Stimulated activated CD4-positive, alpha-beta T cell treated with anti-CD3 and anti-CD28 coated beads, Interleukin-4, amount 100 ng/mL, for 4 hours (primary cell): ENCODE measurements at places on chromosomes 11 and 22.

DNA sequence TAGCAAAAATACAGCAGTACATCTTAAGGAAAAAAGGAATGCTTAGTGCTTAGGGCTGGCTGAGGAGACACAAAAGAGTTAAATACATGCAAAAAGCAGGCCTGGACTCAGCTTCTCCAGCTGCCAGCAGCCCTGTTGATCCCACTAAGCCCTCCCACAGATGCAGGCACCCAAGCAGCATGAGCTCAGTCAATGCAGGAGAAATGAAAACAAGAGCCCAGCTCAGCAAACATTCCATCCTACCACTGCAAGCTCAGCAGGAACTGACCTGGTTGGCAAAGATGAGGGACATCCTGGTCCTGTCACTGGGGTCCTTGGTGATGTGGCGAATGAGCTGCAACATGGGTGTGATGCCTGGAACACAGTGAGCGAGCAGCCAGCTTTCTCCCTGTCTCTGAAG lies 5.8 kb downstream of the CYB5R2 start:
- no peak for DNase-seq

- DNase-seq: no peak
These were observed 67.9 kb downstream of the DCUN1D5 start for GRCh38 chr11:103024086-103024485.

DNA sequence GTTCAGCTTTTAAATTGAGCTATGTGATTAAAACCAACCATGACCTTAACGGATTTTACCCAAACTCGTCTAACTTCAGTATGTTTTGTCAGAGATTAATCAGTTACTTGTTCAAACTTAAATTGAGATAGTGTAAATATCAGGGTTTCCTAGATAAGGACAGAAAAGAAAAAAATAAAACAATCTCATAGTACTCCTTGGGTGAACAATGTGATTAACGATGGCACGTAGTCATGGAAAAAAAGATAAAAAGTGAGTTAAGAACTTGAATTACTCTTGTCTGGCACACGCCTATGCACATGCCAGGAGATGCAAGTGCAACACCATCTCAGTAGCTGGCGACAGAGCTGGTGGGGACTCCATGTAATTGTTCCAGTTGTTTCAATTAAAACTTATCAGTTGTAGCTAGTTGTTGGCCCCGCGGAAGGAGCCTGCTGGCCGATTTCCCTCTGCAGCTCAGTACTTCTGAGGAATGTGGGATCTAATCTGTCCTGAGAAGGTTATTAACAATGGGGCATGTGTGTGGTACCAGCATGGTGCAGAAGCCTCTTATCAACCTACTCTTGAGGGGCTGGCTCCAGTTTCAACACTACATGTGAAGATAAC lies 3.0 kb downstream of the RASSF10 start:
- DNase-seq: no peak

- no peak for DNase-seq
These were observed 39.9 kb downstream of the BMAL1 start for GRCh38 chr11:13317293-13318080.

DNA sequence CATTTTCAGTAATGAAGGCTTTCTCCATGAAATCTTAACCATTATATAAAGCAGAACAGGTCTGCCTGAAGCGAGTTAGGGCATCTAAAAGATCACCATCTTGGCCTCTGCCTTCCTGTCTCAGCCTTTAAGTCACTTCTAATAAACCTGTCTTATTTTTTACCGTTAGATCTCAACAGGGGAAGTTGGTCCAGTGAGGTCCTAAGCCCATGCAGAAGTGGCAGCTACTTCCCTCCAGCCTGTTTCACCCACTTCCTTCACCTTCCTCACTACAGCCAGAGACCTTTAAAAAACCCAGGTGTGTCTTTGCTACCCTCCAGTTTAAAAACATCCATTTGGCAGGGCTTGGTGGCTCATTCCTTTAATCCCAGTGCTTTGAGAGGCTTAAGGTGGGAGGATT lies 14.1 kb upstream of the LIPT2 start:
- no peak for DNase-seq

GRCh38 chr11:40401132-40401853 lies 1058.2 kb downstream of the LRRC4C start:
- no peak for DNase-seq

DNA sequence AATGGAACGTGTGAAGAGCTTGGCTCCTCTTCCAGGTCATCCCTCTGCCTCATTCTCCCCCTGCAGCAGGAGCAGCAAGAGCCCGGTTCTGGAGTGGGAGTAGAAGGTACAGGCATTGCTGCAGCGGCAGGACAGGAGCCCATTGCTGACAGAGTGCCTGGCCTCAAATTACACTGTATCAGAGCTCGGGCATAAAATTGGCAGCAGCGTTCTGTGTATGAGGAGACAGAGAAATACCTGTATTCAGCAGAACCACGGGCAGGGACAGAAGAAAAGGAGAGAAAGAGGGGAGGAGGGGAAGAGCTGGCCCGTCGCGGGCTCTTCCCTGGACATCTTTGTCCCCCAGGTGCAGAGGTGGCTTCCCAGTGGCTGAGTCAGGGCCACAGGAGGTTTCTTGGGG lies 2.6 kb upstream of the NCF4 start:
- DNase-seq: no peak

- no peak for DNase-seq
These were observed 51.4 kb upstream of the SHISAL1 start for GRCh38 chr22:44363980-44364750.

DNA sequence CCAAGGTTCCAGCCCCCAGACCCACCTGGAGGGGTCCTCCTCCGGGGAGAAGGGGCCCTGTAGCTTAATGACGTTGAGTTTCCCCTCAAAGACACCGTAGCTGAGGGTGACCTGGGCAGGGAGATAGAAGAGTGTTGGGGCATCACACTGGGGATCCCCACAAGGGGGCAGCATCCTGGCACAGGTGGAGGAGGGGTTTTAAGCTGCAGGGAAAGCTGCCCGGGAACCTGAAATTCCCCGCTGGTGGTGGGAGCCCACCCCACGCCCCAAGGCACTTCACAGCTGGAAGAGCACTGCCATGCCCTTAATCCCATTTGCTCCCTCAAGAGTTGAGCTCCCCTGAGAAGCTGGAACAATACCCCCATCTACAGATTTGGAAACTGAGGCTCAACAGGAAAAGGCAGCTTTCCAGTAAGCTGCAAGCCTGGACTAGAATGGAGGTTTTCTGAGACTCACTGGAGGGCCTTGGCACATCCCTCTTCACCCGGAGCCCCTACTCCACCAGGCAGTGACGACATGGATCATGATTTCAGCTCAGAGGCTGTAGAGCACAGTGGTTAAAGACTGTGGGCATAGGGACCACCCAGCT lies 13.7 kb downstream of the MFNG start:
- DNase-seq: peak; percentile 30

- no peak for DNase-seq
These were observed 42.5 kb downstream of the SFI1 start for GRCh38 chr22:31538815-31539214.

DNA sequence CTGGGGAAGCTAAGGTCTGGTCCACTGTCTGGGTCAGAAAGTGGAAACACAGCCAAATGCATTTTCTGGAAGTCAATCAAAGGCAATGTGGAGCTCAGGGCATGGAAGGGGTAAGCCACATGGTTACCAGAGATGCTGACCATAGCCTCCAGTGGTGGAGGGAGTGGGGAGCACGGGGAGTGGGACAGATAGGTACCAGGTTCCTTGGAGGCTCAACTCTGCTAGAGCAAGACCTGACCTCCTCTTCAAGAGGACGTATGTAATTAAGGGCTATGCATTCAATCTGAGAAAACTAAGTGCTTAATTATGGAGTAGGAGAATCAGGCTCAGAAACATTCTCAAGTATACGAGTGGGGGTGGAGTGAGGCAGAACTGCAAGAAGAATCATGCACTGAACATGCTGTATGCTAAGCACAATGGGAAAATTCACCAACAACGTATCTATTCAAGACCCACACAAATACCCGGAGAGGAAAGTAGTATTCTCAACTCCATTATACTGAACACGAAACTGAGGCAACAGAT lies 65.2 kb upstream of the PHOX2A start:
- DNase-seq: no peak

- DNase-seq: no peak
These were observed 50.5 kb upstream of the PARVG start for GRCh38 chr22:44130076-44130711.

DNA sequence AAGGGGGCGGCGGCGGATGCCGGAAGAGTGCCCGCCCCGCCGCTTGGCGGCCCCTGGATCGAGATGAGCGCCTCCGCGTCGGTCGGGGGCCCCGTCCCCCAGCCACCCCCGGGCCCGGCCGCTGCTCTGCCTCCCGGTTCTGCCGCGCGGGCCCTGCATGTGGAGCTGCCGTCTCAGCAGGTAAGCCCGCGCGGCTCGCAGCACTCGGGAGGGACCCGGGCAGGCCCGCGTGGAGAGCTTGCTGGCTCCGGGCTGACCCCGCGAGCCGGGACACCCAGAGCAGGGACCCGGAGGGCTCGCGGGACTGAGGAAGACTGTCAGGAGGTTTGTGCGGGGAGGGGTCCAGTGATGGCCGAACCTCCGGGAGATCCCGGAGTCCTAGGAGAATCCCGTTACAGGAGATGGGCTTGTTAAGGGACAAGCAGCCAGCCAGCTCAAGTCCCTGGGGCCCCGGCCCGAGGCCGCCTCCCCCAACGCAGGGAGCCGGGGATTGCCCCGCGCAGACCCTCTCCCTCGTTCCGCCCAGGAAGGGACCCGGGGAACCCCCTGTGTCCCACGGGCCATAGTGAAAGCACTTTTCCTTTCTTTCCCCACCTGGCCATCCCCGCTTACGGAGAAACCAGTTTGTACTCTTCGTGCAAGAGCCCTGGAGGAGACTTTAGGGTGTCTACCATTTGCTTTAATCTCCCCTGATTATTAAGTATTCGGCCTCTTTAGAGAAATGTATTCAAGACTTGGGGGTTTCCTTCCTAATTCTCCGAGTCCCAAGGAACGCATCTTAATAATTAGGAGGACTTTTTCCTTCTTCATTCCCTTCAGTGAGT lies 547 bp downstream of the UVRAG start:
- peak; percentile 30 for DNase-seq

- no peak for DNase-seq
These were observed 8.2 kb downstream of the CFL1 start for GRCh38 chr11:65849771-65850216.

DNA sequence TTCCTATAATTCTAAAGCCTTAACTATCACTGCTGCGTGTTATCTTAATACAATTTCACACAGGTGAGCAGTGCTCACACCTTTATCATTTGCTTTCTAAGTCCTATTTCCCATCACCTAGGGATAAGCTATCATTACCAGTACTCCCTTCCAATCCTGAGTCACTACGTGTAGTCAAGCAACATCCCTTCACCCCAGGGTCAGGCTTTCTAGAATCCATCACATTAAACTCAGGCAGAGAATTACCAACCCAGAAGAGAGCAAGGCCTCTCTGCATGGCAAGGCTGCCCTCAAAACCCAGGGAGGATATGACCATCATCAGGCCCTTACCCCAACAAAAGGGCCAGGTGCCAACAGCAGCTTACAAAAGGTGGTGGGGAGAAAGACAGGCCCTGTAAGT lies 9.8 kb downstream of the PACSIN2 start:
- no peak for DNase-seq

GRCh38 chr22:33163815-33164214 lies 105.6 kb upstream of the SYN3 start:
- no peak for DNase-seq

DNA sequence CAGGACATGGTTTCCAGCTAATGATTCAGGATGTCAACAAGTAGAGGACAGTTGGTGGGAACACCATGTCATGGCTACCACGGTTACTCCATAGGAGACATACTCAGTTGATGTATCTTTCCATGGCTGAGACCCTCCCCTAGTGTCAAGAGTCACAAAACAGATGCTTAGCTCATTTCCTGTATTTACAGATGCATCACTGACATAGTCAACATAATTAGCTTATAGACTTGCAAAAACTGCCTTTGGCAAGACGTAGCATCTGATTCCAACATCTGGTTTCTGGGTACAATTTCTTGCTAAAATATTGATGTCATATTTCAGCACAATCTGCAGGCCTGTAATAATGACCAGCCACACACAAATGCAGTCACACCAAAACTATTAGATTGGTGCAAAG lies 550.3 kb downstream of the FAM181B start:
- DNase-seq: no peak

DNA sequence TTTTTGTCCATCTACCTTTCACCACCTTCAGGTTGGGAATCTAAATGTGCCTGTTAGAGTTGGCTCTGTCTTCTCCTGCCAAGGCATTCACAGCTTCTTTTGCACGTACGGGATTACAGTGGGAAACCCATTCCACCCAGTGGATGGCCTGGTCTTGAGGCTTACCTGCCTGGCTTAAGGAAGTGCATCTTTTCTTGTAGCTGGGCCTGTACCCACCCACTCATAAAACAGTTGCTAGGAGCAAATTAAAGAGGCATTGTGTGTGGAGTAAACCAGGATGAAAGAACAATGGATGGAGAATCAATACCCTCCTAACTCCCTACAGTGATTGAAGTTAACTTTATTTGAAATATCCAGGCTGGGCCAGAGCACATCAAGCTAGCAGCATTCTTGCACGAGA lies 71.6 kb downstream of the TEAD1 start:
- DNase-seq: no peak

DNA sequence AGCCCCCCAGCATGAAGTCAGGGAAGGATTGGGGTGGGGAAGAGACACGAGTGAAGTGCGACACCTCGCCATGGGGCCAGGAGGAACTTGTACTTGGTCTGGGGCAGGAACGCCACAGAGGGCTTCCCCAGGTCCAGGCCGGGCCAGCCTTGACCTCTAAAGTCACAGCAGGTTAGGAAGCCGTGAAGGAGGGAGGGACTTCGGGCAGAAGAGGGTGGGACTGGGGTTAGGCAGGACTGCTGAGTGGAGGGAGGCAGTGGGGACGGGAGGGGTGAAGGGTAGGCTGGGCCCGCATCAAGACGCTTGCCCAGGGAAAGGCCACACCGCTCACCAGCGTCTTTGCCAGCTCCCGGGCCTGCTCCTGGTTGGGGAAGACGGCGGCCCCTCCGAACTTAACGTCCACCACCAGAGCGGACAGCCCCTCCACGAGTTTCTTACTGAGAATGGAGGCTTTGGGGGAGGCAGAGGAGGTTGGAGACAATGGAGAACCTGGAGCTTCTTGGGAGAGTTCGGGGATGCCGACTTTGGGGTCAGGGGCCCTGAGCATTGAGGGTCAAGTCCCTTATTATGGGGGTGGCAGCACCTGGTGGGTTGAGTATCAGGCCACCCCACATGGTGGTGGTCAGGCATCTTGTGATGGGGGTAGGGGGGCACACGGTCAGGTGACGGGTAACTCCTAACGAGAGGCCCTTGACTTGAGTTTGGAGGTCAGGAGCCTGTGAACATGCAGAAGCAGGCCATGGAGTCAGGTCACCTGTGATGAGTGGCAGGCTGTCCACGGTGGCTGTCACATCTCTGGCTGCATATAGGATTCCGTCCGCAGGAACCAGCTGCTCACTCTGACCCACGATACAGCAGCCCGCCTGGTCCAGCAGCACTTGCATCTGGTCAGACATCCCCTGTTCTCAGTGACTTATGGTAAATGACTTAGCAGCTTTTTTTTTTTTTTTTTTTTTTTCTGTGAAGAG lies 1.7 kb upstream of the SCO2 start:
- no peak for DNase-seq
